ENCODE measurements at places on chromosomes 12 and 14.
A peak's percentile ranks its signal among the peaks of the same experiment; 100 is the strongest.

- no peak for ATAC-seq
These were observed 55.5 kb upstream of the PARP11 start for GRCh38 chr12:3928538-3929184.

DNA sequence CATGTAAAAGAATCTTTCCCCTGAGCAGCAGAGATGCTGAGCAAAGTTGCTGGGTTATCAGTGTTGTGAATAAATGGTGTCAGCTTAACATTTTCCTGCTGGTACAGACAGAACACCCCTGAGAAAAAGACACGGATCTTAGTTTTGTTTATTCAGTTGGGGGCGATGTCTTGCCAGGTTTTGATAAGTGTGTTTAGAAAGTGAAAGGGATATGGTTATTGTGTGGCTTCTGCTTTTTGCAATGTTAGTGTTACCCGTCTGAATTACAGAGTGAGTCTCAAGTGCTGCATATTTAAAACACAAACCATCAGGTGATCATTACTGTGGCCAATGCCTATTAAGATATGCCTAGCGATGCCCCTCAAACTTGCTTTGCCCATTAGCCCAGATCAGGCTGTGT lies 864.6 kb upstream of the SEL1L start:
- ATAC-seq: no peak

GRCh38 chr14:66496188-66496807 lies 10.1 kb downstream of the CCDC196 start:
- ATAC-seq: no peak

- no peak for ATAC-seq
These were observed 88.2 kb downstream of the KLHL28 start for GRCh38 chr14:44873536-44873935.

- no peak for ATAC-seq
These were observed 113.2 kb downstream of the APAF1 start for GRCh38 chr12:98758331-98758730.

DNA sequence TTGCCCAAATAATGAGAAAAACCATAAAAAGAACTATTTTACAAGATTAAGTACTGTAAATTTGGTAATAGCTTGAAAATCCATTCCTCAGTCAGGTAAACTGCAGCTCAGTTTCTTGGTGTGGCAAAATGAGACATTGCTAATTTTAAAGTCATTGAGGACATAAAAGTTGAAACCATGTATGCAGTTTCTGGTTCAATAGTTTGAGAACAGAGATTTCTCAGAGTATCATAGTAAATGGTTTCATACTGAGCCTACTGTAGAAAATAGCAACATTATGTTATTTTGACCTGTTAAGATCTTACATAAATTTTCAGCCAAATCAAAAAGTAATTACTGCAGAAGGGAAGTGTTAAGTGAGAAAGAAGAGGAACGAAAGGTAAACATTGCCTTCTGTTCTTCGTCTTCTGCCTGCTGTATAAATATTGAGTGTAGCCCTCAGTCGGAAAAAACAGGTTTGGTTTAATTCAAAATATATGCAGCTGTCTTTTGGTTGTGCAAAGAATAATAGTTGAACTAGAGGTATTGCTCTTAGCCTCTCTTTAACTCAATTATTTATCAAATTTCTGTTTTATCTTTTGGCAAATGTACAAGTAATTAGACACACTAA lies 119.6 kb downstream of the SYNE2 start:
- ATAC-seq: no peak

DNA sequence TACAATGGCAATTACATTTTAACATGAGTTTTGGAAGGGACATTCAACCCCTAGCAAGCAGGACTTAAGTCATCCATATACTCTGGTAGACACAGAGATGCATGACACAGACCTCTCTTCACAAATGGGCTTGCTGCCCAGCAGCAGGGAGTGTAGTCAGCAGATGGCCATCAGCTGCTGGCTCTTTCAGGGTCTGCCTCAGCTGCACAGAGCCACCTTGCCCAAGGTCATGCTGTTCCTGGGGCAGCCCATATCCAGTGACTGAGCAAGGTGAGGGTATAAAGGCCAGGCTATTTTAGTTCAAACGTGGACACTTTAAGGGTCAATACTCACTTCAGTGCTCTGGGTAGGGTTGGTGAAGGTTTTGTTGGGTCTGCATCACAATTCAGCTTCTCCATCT lies 58.3 kb upstream of the JDP2 start:
- ATAC-seq: peak; percentile 71

- no peak for ATAC-seq
These were observed 24.6 kb downstream of the ZFP36L1 start for GRCh38 chr14:68768316-68768715.

- no peak for ATAC-seq
These were observed 19.1 kb downstream of the TMEM30B start for GRCh38 chr14:61262082-61262481.

- no peak for ATAC-seq
These were observed 79.3 kb upstream of the TSPAN11 start for GRCh38 chr12:30847259-30847658.

- no peak for ATAC-seq
These were observed 171.8 kb upstream of the PARP11 start for GRCh38 chr12:4044736-4045730.

DNA sequence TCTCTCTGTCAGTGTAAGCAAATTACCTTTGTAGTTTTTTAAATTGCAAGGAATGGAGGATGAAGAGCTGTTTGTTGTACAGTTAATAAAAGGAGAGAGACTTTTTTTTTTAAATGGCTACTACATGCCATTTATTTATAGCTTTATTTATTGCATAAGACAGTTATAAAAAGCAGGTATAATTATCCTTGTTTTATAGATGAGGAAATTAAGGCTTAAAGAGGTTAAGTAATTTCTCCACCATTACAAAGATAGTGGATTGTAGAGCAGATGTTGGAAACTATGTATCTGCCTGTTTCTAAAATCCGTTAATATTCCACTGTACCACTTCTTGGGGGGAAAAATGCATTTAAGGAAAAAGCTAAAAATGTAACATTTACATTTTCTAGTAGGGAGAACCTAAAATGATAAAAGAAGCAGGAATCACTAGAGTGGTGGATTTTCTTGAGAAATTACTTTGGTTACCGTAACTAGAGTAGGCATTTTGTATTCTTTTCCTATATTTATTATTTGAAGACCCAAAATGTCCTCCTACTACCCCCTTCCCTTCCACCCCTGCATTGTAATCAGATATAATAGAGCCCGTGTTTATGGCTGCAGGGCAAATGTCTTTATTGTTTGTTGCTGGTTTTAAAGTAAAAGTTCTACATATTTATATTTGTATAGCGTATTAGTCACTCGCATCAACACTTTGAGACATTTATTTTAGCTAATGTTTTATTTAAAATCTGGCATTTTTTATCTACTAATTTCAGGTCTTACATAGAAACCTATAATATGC lies 2.3 kb downstream of the SNAPC1 start:
- ATAC-seq: no peak
